Osteoblast (primary cell): ENCODE measurements at places on chromosomes 2 and 18. TPM values are rescaled to one million over a fixed set of nuclear protein-coding genes. Genes with fewer than 3 reads are reported as not detected.

C2orf66 gene
- total RNA-seq: under 0.01 and 0.36 TPM in 2 replicates

RTP5 gene
- total RNA-seq: not detected in 2 replicates

LIMS4 gene
- total RNA-seq: 6.9 and 15.9 TPM in 2 replicates

LBX2 gene
- total RNA-seq: 4.1 and 5.4 TPM in 2 replicates

LYPD6B gene
- 2.5 and 2.9 TPM in 2 replicates for total RNA-seq

SERPINB4 gene
- 0.29 TPM in 1 of 2 replicates, not detected in the other for total RNA-seq

DYNAP gene
- not detected in 2 replicates for total RNA-seq

ST3GAL5 gene
- 17.4 and 17.7 TPM in 2 replicates for total RNA-seq
